NCI-H2029 (cell line): ENCODE measurements at places on chromosomes 1 and 21.

- no peak for DNase-seq
Measured at GRCh38 chr21:25487046-25487594, 120.2 kb downstream of the MRPL39 start.

- DNase-seq = no peak
Measured at GRCh38 chr1:58047265-58047858, 499.2 kb downstream of the OMA1 start.

- no peak for DNase-seq
Measured at GRCh38 chr1:23791516-23792047, 637 bp downstream of the LYPLA2 start.

- no peak for DNase-seq
Measured at GRCh38 chr1:6059866-6060265, 14.2 kb downstream of the KCNAB2 start.

DNA sequence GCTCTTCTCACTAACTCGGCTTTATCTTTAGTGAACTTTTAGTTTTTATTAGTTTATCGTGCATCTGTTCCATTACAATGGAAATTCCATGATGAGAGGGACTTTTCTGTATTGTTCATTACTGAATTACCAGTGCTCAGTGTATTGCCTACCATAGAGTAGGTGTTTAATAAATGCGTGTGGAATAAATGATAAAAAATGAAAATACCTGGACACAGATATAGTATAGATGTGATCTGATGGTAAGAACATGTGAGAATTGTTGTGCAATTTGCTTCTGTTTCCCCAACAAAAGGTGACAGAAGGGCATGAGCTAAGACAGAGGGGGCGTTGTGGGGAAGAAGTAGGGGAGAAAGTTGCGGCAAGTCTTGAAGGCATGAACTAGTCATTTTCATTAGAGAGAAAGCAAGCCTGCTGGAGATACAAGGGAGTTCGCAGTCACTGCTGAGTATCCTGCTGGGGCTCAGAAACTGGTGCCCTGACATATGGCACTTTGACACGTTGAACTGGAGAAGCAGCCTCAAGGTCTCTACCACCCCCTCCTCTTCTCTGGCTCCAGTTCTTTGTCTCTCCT lies 5.6 kb upstream of the COG2 start:
- DNase-seq = no peak

GRCh38 chr1:35172022-35172421 lies 20.9 kb downstream of the SFPQ start:
- DNase-seq = no peak

- DNase-seq = no peak
Measured at GRCh38 chr1:26323382-26323781, 5.6 kb downstream of the CD52 start.

DNA sequence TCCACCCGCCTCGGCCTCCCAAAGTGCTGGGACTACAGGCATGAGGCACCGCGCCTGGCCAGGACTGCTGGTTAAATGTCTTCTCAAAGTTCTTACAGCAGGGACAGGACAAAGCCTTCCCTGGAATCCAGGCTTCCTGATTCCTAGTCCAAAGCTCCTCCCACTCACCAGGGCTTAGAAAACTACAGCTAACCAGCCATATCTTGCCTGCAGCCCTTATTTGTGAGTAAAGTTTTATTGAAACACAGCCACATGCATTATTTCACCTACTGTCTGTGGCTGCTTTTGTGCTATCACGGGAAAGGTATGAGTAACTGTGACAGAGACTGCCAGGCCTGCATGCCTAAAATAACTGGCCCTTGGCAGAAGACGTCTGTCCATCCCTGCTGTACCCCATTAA lies 24.4 kb downstream of the TMCO4 start:
- peak; percentile 46 for DNase-seq

- no peak for DNase-seq
Measured at GRCh38 chr21:31597683-31598082, 61.8 kb upstream of the SOD1 start.

GRCh38 chr1:201816309-201816854 lies 12.6 kb upstream of the IPO9 start:
- DNase-seq = no peak

DNA sequence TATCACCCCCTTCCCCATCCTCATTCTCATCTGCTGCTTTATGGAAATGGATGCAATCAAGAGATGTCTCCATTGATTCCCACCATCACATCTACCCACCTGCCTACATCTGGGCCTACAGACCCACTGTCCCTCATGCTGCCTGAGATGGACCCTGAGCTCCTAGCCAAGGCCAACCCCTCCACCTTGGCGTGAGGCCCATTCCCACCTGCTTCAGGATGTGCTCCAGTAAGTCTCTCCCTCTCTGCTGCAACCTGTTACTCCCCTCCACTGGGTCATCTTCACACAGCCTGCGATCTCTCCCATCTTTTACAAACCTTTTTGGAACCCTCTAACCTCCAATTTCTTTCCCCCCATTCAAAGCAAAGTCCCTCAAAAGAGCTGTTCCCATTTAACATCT lies 4.5 kb upstream of the GALE start:
- no peak for DNase-seq

DNA sequence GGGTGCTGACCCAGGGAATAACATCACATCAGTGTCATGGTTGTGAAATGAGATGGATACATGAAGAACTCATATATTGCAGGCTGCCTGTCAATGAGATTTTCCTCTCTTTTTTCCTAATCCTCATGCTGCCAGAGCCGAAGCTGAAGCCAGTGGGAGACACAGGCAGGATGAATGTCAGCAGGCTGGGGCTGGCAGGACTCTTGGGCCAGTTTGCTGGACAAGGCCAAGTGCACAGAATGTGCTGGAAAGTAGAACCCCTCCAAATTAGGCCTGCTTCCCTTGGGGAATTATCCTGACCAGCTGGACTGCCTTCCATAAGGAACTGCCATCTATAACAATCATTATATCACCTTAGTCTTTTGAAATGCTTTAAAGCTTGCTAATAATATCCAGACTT lies 31.4 kb downstream of the SLC44A3 start:
- no peak for DNase-seq

DNA sequence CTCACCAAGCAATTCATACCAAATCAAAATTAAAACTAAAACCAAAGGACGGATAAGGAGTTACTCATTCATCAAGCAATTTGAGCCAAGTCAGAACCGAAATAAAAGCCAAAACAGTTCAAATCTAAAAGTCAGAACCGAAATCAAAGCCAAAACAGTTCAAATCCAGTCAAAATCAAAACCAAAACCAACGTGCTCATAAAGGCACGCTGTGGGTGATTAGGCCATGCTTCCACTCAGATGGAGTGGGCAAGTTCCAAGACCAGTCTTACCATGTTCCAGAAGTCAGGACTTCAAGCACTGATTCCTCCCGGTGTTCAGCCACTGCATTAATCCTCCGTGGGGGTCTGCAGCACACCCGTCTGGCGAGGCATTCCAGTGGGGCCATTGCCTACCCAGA lies 409.3 kb downstream of the TGFB2 start:
- no peak for DNase-seq

GRCh38 chr1:111032295-111032897 lies 68.7 kb upstream of the LRIF1 start:
- peak; percentile 0 for DNase-seq

- no peak for DNase-seq
Measured at GRCh38 chr1:167913895-167914496, at the start of gene ADCY10. ADCY10 (minus strand) TSS chr1:167914134; CDS start chr1:167905140, 8,994 bp downstream.

DNA sequence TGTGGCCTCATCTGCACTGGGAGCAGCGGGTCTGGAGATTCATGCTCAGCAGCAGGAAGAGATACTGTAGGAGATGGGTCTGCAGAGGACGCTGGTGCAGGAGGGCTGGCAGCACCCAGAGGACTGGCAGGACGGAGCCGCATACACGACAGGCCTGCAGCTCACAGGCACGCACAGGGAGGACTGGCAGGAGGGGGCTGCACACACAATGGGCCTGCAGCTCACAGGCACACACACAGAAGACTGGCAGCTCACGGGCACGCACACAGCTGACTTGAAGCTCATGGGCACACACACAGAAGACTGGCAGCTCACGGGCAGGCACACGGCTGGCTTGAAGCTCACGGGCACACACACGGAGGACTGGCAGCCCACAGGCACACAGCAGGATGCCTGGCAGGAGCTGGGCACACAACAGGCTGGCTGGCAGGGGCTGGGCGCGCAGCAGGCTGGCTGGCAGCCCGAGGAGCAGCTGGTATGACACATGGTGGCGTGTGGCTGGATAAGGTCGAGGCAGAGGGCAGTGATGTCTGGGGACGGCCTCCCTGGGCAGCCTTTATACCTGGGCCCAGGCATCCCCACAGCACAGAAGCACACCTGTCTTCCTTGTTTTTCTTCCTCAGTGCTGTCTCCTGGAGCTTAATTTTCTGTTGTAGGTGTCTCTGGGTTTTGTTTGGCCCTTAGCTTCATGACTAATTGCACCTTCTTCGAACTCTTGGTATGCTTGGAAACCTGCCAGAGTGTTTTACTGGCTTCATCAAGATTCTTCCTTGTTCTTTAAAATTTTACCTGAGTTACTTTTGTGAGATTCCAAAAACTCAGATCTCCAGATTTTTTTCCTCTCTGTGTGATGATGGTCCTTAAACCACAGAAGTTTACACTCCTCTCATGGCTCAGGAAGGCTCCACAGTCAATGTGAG lies at the start of gene KRTAP12-2:
TSS of gene KRTAP12-2 (minus strand) at position 527 of the 920 bp plus-strand sequence. CDS start at position 486, 41 bp downstream.
- DNase-seq = peak; percentile 28

- no peak for DNase-seq
Measured at GRCh38 chr1:23869051-23869450, 961 bp upstream of the FUCA1 start.

GRCh38 chr1:223819730-223820514 lies 25.8 kb downstream of the TP53BP2 start:
- DNase-seq = no peak

DNA sequence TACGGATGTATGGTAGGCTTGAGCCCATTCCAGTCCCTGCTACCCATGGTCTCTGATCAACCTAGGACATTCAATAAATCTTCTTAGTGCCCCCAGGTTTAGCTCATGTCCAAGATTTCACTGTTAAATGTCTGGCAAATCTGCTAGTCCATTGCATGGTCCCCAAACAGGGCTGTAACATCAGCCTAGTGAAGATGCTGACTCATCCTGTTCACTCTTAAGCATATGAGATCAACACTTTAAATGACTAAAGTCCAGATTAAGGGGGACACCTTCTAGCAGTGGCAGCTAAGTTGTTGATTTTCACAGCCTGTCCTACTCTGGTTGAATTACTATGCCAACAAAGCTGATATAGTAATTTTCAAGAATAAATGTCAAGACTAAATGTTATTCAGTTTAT lies 46.5 kb upstream of the NUF2 start:
- DNase-seq = no peak

- no peak for DNase-seq
Measured at GRCh38 chr1:30741239-30741894, 16.2 kb downstream of the LAPTM5 start.

DNA sequence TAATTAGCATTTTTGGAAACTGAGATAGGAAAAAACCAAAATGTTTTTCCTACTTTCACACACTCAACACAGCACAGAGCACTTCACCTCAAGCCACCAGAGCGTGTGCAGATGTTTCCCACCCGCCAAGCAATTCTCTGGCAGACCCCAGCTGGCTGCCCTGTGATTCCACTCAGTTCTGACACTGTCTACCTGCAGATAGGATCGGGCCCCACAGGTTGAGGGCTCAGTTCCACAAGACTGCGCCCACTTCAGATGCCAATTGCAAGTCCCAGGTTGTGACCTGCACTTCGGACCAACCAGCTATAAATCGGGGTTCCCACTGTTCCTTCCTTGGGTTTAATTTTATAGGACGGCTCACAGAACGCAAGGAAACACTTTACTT lies 9.9 kb downstream of the KIAA1614 start:
- DNase-seq = no peak

- no peak for DNase-seq
Measured at GRCh38 chr1:233097546-233097945, 147.1 kb downstream of the NTPCR start.

GRCh38 chr1:41633764-41634163 lies 149.3 kb upstream of the EDN2 start:
- DNase-seq = no peak

DNA sequence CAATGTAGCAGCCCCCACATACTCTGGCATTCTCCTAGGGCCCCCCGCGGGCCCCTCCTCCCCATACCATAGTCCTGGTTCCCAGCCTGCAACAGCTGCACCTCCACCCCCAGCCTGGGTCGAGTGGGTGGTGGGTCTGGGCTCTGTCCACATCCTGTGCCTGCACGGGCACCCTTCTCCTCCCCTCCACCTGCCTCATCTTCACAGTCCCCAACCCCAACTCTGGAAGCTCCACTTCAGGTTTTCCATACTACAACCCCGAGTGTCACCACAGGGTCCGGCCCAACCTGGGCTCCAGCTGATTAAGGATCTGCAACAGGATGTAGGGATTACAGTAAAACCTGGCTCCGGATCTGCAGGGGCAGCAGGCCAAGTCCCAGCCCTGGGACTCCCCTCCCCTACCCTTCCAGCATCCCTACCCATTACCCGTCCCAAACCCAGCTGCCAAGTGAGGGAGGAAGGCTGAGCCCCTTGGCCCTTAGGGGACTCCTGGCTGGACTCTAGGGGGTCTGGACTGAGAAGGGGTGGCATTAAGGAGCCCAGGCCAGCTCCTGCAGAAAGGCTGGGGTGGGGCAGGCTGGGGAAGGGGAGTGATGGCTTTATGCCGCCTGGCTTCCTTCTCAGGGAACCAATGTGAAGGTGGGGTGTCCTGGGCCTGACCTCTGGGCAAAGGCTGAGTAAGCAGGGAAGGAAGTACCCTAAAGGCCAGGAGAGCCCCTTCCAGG lies 116.8 kb downstream of the CASZ1 start:
- DNase-seq = peak; percentile 55

DNA sequence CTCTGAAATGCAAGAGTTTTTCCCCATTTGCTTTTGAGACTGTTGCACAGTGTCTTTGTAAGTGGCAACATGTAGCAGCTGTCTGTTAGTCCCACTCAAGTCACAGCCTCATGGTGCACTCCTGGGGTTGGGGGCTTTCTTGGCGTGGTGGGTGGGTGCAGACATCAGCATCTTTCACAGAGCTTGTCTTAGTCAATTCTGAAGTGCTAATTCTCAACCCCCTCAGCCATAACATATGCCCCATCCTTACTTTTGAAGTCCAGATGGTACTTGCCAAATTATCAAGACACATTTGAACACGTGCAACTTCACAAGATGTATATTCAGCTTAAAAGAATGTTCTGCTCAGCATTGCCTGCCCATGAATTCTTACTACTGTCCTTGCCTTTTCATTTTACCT lies 87.1 kb downstream of the VCAM1 start:
- no peak for DNase-seq

GRCh38 chr1:240854367-240854766 lies 242.4 kb upstream of the GREM2 start:
- DNase-seq = no peak

- DNase-seq = no peak
Measured at GRCh38 chr21:25453524-25453923, 153.8 kb downstream of the MRPL39 start.

DNA sequence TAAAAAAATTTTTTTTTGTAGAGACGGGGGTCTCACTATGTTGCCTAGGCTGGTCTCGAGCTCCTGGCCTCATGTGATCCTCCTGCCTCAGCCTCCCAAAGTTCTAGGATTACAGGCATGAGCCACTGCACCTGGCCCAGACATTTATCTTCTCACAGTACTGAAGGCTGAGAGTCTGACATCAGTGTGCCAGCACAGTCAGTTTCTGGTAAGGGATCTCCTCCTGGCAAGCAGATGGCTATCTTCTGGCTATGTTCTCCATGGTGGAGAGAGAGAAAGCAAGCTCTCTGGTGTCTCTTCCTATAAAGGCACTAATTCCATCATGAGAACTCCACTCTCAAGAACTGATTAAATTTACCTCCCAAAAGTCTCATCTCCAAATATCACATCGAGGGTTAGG lies 57.8 kb upstream of the C1orf185 start:
- no peak for DNase-seq
